Effector memory CD4-positive, alpha-beta T cell (primary cell): ENCODE measurements at places on chromosomes 7 and 10.

DNA sequence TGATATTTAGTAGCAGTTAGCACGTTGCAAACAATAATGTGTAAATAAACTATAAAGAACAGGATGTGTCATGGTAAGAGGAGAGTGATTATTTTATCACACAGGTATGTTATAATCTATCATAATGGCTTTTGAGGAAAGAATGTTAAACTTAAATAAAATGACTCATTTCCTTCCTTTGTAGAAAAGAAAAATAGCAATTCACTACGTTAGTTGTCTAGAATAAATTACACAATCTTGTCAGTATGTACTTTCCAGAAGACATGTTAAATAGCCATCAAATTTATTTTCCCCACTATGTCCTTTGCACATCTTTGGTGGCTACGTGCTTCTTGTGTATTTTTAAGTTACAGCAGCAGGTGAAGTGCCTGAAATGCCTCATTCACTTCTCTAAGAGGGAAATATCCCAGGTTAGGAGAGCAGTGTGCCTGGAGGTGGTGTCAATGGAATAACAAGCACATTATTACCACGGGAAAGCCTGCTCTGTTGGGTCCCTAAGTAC is 133.8 kb downstream of the SEMA3A start:
- no peak for DNase-seq

DNA sequence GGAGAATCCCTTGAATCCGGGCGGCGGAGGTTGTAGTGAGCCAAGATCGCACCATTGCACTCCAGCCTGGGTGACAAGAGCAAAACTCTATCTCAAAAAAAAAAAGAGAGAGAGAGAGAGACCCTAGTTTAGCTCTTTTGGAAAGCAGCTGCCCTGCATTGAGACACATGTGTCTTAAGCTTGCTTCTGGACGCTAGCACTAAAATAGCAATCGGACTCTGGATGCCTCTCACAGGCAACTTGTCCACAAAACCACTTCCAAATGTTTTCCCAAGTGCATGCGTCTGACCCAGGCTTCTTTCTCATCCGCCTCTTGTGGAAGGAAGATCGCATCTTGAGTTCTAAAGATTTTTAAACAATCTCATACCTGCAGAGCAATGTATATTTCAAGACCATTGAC is 182.7 kb downstream of the CUX1 start:
- DNase-seq = no peak

GRCh38 chr7:74452748-74453321 is 871 bp upstream of the GTF2IRD1 start:
- DNase-seq = peak; percentile 12

- DNase-seq = no peak
Measured at GRCh38 chr7:43600056-43600455, 17.1 kb downstream of the STK17A start.

DNA sequence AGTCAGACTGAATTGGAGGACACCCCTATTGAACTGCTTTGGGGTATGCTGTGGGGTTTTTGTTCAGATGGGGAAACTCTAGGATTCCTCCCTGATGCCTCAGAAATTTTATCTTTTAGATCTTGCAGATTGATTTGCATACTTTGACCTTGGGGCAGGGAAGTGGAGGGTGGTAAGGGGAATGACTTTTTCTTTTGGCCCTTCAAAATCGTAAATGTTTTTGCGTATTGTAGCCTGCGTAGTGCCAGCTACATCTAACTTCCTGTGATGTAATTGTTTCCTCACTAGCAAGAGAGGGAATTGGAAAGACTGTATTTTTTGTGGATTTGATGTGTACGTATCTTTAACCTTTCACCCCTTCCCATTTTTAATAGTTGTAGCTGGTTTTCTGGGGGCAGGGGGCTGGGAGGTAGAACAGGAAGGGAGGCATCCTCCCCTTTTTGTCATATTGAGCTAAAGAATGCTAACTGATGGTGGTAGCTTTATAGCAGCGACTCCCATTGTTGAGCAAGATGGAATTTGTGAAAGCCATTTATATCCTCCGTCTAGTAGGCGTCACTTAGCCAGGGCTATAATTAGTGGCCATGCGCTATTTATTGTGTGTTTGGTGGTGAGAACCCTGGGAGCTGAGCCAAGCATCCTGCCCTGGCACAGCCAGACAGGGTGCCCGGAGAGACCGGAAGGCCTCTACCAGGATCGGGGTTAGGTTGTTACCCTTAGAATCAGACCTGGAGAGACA is 11.3 kb downstream of the DUSP5 start:
- DNase-seq = no peak

DNA sequence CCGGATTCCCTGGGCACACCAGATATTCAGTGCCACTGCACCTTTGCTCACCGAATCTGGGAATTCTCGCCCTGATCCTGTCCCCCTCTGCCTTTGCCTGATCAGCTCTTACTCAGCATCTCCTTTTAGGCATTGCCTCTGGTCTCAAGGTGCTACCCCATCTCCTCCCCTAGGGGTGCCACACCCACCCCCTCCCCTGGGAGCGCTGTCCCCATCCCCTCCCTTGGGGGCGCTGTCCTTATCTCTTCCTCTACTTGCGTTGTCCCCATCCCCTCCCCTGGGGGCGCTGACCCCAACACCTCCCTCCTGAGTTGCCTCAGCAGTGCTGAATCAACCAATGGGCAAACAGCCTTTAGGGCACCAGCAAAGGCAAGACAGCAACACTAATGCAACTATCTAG is 686.9 kb upstream of the FOXK1 start:
- no peak for DNase-seq

DNA sequence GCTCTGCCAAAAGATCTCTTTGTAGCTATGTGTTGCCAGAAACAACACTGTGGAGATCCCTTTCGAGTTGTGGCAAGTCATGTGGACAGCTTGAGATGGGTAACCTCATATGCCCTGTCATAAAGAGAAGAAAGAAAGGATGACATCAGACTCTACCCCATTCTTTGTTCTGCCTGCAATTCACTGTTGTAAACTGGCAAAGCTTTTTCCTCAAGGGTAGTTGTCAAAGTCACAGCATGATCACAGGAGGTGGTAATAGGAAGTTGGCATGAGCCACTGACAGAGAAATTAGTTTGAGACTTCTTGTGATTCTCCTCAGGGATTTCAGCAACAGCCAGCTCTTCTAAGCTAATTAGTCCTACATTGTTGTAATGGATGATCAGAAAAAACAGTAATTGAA is 19.4 kb upstream of the MINDY3 start:
- no peak for DNase-seq

GRCh38 chr7:134851141-134851540 is 71.7 kb downstream of the CALD1 start:
- no peak for DNase-seq

DNA sequence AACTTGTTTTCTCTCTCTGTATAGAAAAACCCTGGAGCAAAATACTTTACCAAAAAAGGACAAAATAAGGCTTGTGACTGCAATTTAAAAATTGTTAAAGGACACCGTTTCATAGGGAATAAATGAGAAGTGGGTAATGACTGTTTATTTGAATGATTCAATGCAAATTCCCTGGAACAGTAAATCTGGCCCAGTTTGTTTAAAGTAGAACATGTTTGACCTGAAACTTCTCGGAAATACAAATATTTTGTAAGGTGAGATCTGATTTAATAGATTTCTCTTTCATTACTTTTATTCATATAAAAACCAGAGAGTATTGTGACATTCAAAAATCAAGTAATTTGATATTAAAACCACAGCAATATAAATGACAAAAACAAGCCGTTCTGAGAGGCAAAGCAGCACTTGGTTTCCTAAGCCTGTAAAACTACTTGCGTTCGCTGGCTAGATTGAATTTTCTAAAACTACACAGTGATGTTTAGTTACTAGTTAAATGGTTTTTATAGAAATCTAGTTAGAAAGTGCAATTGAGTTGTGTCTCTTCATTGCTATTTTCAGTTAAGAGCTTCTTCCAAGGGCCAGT is 76.8 kb upstream of the PITRM1 start:
- DNase-seq = no peak

- DNase-seq = no peak
Measured at GRCh38 chr7:104979167-104979841, 34.7 kb upstream of the KMT2E start.

DNA sequence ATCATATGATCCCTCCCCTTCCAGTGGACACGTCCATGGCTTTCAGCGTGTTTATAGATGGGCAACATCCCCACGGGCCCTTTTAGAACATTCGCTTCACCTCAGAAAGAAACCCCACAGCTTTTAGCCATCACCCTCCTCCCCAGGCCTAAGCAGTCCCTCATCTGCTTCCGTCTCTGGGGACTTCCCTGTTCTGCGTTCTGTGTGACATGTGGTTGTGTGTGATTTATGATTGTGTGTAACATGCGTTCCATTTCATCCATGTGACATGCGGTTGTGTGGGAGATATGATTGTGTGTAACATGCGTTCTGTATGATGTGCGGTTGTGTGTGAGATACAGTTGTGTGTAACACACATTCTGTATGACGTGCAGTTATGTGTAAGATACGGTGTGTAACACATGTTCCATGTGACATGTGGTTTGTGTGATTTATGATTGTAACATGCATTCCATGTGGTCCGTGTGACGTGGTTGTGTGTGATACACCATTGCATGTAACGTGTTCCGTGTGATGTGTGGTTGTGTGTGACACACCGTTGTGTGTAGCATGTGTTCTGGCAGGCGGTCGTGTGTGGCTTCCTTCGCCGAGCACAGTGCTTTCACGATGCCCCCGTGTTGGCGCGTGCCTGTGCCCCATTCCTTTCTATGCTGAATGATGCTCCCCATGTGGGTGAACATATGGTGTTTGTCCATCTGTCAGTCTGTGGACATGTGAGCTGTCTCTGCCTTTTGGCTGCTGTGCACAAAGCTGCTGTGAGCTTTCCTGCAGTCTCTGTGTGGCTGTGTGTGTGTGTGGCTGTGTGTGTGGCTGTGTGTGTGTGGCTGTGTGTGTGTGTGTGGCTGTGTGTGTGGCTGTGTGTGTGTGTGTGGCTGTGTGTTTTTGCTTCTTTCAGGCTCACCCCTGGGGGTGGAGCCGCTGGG is 26.2 kb downstream of the PWWP2B start:
- DNase-seq = no peak

- DNase-seq = no peak
Measured at GRCh38 chr7:106793015-106793975, 71.8 kb upstream of the PIK3CG start.

- DNase-seq = no peak
Measured at GRCh38 chr7:120985130-120985758, 3.3 kb upstream of the CPED1 start.

GRCh38 chr10:97327348-97328294 is 6.9 kb downstream of the FRAT2 start:
- DNase-seq = no peak

- DNase-seq = no peak
Measured at GRCh38 chr7:137958470-137959431, 43.1 kb downstream of the CREB3L2 start.

GRCh38 chr7:1544896-1545416 is 11.0 kb downstream of the TMEM184A start:
- DNase-seq = no peak

GRCh38 chr10:104380336-104380735 is 26.7 kb downstream of the CFAP58 start:
- no peak for DNase-seq

DNA sequence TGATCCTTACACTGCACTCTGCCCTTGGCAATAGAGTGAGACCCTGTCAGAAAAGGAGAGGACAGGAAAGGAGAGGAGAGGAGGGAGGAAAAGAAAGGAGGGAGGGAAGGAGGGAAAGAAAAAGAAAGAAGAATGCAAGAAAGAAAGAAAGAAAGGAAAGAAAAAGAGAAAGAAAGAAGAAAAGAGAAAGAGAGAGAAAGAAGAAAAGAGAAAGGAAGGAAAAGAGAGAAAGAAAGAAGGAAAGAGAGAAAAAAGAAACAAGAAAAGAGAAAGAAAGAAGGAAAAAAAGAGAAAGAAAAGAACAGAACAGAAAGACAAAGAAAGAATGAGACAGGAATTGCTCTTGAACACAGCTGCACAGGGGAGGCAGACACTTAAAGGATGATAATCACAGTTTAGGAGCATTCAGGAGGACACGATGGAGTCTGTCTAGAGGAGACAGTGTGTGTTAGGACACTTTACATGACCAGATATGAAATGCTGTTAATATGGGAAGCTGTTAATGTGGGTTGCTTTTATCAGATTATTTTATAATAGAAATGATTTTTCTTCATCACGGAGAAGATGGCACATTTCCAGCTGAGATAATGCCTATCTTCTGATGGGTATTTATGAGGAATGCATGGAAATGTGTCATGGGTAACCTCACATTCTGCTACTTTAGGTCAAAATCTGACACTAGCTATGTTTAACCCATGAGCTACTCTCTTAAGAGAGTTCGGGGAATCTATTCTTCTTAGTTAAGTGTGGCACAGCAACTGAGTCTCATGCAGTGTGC is 160.5 kb downstream of the BAMBI start:
- DNase-seq = no peak

DNA sequence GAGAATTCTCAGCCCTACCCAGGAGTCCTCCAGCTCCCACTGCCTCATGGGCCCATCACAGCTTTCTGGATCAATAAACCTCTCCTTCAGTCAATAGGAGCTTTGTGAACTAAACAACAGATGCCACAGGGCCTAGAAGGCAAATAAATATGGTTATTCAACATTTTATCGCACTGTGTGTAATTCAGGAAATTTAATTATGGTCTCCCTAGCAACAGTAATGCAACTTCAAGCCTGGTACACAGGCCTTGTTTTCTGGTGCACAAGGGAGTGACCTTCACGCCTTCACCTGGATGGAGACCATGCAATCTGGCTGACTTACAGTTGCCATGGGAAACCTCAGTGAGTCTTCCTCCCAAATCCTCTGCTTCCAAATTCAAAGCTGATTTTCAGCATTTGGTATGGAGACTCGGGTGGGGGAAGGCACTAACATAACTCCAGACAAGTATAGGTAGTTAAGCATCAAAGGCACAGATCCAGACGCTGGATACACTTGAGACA is 441.0 kb upstream of the NPVF start:
- no peak for DNase-seq

DNA sequence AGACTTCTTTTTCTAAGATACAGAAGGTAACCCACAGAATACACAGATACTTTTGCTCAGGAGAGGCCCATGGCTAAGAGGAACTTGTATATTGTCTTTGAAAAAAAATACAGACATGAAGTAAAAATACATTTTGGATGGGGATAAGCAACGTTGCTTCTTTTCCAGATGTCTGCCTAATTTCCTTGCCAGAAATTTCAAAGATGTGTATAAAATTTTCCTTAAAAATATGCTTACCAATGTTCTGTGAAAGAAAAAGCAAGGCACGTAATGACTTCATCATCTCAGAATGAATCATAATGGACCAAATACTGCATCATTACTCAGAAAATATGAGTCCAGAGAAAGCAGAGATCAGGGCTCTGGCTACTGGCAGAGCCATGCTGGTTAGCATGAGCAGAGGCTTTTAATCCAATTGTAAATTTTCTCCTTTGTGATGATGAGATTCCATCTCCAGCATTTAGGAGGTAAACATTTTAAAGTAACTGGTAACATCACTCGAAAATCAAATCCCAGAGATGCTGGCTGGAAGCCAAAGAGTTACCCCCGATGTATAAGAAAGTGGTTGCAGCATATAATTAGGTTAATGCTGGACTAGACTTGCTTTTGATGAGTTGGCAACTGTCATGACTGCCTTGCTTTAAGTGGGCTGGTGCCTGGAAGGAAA is 272.5 kb downstream of the SEMA3A start:
- no peak for DNase-seq

- no peak for DNase-seq
Measured at GRCh38 chr10:125149036-125149679, 11.2 kb downstream of the CTBP2 start.
